ENCODE measurements at places on chromosomes 13 and 19. TPM values are rescaled to one million over a fixed set of nuclear protein-coding genes. Genes with fewer than 3 reads are reported as not detected.

Gene MFSD12
- 179 TPM for total RNA-seq

Gene ZNF773
- 32.8 TPM for total RNA-seq

Gene IGFL2
- total RNA-seq, result not detected

Gene LPAR6
- 6.7 TPM for total RNA-seq

Gene ZNF607
- total RNA-seq, result 3.4 TPM

Gene CNMD
- total RNA-seq, result not detected

Gene BRCA2
- 17.0 TPM for total RNA-seq

Gene CEBPA
- total RNA-seq, result 0.14 TPM

Gene ZC3H13
- 15.1 TPM for total RNA-seq

Gene CEACAM6
- not detected for total RNA-seq

Gene ZNF221
- 5.3 TPM for total RNA-seq

Gene IGSF23
- total RNA-seq, result not detected

Gene KANK2
- total RNA-seq, result 331 TPM

Gene LIG1
- total RNA-seq, result 8.3 TPM

Gene SF3A2
- 29.9 TPM for total RNA-seq

Gene PLIN4
- total RNA-seq, result under 0.01 TPM

Gene DZIP1
- 44.5 TPM for total RNA-seq

Gene ARMC6
- total RNA-seq, result 38.1 TPM

Gene C19orf73
- total RNA-seq, result 0.66 TPM

Gene KL
- total RNA-seq, result not detected

Gene ZFP30
- total RNA-seq, result 21.9 TPM

Gene GGN
- total RNA-seq, result 0.44 TPM

Gene SH2D3A
- 0.29 TPM for total RNA-seq

Gene CEACAM7
- total RNA-seq, result not detected

Gene KLK15
- not detected for total RNA-seq

Gene IGFL4
- 0.14 TPM for total RNA-seq

Gene KLK3
- not detected for total RNA-seq

Gene PDS5B
- 16.0 TPM for total RNA-seq

Gene MCF2L
- total RNA-seq, result 0.44 TPM

Gene KIR3DL2
- not detected for total RNA-seq

Measured in placental pericyte (primary cell).